Fibroblast of skin of right quadriceps (primary cell): ENCODE measurements at places on chromosomes 7 and 10.

DNA sequence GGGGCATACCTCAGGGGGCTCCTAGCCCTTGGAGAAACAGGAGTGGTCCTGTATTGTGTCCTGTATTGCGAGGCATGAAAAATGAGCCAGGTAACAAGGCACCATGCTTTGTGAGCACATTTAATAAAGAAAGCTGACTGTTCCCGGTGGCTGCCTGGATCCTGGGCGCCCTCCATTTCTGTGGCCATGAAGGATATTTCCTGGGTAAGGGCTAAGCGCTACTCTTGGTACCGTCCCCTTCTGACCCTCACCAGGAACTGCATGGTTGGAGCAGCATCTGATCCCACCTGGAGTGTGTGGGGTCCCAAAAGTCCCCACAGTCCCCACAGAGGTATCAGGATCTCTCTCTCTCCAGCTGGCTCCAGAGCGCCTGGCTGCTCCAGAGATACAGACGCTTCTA is 139.5 kb downstream of the MAPK8 start:
- DNase-seq = no peak

- no peak for DNase-seq
Observed at GRCh38 chr7:130216750-130217149, 9.1 kb downstream of the SSMEM1 start.

DNA sequence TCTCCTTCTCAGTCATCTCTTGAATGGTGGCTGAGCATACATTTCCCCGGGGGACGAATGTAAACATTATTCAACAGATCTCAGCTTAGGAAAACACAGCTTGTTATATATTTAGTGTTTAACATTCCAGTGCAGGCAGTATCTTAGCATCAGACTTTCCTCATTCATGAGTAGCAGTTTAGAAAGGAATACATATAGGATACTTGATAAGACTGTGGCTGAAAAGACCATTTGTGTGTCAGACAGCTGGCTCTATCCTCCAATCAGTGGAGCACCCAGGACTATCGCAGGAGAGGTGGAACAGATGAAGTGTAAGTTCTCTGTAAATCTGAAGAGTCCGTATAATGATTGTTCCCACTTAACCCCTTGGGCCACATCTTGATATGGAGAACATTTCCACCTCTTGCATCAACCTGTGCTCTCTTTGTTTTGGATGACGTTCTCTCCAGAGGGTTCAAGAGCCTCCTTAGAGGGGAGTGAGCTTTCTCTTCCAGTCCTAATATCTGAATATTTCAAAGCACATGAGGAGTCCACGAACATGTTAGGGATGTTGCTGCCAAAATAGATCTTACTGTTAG is 34.0 kb downstream of the ERLIN1 start:
- DNase-seq = no peak

- peak; percentile 13 for DNase-seq
Observed at GRCh38 chr10:21368022-21368582, 157.4 kb downstream of the SKIDA1 start.

DNA sequence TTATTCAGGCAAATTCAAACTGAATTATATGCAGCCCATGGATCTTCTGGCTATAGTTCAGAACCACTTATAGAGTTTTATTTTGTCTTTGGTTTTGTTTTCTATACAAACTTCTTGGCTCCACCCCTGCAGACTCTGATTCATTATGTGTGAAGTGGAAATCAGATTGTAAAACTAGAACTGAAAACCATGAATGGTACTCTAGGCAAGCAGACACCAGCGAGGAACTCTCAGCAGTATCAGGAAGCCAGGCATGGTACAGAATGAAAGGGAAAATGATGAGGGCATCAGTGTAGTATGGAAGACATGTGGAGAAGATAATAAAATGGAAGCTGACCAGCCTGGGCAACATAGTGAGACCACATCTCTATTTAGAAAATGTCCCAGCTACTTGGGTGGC is 1026.9 kb upstream of the C7orf33 start:
- DNase-seq = no peak

DNA sequence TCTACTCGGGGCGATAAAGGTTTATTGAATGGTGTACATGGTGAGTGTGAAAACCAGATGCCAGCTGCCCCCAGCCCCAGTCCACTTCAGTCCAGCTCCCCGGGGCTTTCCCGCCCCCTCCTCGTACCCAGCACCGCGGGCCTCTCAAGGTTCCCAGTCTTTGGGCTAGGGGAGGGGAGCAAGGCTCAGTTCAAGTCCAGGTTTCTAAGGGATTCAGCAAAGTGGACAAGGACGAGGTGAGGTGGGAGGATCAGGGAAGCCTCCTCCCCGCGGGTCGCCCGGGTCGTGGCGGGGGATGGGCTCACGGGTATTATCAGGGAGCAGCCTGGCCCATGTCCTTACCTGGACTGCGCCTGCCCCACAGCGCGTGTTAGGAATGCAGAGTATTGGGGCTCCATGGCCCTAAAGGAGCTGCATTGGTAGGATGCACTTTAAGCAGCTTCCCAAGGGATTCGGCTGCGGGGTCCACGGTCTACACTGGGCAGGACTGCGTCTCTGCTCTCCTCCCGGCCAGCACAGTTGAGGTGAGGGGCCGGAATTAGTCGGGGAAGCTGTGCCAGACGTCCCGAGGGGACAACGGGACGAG is 541 bp upstream of the PFKFB3 start:
- DNase-seq = no peak

- no peak for DNase-seq
Observed at GRCh38 chr7:130150587-130150986, 54.6 kb downstream of the TMEM209 start.

- no peak for DNase-seq
Observed at GRCh38 chr7:155850766-155851678, 38.8 kb upstream of the SHH start.

DNA sequence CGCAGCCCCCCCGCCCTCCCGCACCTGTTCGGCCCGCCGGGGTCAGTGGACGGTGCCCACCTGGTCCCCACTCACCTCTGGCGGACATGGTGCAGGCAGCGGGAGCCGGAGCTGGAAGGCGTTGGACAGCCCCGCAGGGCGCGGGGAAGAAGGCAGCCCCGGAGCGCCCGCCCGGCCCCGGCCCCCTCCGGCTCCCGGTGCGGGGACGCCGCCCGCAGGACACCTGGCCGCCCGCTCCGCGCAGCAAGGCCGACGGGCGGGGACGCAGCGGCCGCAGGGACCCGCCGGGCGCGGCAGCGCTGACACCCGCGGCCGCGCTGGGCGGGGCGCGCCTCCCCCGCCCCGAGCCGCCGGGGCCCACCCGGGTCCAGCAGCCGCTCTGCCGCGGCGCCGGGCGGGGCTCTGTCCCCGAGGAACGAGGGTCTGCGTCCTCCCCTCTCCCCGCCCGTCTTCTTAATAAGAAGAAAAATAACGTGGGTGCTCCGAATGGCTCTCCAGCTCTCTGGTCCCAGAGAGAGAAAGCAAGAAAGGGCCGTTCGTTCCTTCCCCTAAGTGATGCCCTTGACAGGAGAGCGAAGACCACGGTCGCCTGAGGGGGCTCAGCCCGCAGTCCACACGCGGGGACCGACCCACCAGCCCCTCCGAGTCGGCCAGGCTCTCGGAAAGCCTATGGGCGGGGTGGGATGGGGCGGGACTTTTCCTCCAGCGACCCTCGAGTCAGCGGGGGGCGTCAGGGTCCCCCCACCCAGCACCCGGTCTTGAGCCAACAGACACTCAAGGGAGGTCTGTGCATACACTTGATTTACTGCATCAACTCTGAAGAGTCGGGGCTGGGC is 53.4 kb upstream of the FHIP2A start:
- no peak for DNase-seq

DNA sequence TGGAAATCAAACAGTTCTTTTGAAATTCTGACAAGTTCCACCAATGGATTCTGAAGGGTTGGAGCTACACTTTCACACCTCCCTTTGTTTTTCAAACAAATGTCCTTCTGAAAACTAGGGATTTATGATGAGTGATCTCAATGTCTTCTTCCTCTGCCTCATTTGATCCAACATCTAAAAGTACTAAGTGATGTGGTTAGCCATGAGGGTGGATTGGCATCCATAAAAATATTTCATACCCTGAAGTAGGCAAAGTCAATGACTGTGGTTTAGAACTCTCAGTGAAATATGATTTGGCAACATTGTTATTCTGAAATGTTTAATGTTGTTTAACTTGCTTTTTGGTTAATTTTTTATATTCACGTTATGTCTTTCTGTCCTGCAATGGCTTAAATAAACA is 136.9 kb downstream of the MBL2 start:
- no peak for DNase-seq

DNA sequence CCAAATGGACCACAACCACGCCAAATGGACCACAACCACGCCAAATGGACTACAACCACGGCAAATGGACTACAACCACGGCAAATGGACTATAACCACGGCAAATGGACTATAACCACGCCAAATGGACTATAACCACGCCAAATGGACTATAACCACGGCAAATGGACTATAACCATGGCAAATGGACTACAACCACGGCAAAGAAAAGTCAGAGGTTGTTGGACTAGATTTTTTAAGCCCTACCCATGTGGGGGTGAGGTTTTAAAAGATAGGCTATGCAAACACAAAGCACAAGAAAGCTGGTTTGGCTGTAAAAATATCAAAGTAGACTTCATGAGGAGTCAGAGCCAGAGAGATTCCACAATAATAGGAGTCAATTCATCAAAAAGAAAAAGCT is 55.8 kb downstream of the NCAPG2 start:
- no peak for DNase-seq

DNA sequence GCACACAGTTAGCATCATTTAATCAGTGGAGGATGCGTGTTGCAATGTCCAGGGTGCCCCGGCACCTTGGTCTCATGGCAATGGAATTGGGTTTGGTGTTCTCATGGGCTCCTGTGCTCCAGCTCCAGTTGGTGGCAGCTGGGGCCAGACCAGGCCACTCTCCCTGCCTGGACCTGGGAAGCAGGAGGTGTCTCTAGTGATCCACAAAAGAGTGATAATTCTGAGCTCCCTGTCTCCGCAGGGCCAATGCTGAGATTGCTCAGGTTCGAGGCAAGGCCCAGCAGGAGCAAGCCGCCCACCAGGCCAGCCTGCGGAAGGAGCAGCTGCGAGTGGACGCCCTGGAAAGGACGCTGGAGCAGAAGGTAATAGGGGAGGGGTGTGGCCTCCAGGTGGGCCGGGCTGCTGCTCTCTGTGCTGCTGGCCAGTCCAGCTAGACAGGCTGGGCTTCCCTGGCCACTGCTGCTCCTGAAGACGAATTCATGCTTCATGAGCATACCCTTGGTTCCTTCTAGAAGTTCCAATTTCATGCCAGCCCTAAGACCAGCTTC is 21.7 kb upstream of the BTBD16 start:
- DNase-seq = no peak

DNA sequence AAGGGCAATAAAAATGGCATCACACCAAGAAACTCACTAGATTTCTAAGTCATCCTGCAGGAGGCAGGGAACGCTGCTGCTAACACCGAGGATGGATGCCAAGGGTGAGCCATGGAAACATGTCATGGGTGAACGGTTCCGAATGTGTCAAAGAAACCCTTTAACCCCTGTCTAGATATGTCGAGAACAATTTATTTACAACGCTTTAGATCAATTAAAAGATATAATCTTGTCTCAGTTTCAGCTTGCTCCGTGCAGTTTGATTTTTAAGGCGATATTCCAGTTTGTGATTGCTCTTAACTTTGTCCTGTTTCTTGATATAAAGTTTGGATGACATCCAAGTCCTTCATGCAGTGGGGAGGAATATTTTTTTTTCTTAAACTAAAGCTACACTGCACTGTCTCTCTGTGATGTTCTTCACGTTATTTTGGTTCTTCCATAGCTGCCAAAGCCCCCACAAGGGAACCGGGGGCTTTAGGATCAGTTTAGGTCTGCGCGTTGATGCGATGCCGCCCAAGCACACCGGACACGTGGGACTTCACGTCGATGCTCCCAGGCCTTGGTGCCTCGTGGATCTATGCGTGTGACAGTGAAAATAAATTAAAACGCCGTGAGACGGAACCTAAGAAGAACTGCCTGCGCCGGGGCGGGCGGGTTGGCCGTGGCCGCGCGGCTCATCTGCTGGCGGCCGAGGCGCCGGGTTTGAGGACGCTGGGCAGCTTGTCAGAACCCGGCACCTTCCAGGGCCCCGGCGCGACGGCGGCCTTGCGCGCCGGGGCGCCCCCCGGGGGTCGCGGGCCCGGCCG is 220.3 kb downstream of the PHTF2 start:
- DNase-seq = peak; percentile 35

GRCh38 chr7:131051304-131051703 is 276.4 kb upstream of the MKLN1 start:
- no peak for DNase-seq

DNA sequence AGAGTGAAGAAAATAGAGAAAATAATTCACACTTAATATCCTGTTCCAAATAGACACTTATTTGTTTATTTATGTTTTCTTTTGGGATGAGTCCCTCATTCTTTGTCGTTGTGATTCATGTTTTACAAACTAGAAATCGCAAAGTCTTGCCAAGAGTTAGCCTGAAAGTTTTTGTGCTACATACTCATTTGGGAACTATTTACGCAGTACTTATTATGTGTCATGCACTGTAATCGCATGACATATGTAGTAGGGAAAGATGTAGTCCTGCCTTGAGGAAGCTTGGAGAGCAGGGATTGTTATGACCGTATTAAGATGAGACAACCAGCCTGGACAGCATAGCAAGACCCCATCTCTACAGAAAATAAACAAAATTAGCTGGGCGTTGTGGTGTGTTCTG is 189.3 kb downstream of the ABCA13 start:
- DNase-seq = no peak

GRCh38 chr7:44678101-44678470 is 70.6 kb upstream of the ZMIZ2 start:
- DNase-seq = peak; percentile 42

DNA sequence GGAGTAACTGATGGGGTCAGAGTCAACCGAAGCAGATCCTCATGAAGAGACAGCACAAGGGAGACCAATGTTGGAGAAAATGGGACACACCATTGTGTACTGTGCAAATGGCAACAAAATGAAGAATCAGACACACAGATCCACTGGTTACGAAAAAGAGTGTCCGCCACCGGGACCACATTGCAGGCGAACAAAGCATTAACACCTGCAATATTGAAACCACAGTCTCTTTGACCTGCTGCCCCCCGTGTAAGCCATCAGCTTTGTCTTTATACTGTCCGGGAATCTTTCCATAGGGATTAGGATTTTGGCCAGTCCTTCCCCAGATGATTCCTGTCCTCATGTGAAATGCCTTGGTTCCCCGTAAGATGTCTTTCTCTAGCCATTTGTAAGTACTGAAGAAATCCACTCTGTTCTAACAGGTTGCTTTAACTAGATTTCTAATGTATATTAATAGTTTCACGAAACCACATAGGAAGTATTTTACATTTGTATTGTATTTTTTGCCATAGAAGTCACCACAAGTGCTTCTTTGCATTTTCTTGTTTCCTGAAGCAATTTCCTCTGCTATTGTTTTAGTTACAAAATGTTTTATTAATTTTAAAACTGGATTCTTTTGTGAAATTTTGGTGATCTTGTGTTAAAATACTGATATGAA is 140.8 kb upstream of the NFE2L3 start:
- DNase-seq = no peak

- no peak for DNase-seq
Observed at GRCh38 chr10:106537866-106538265, 626.6 kb downstream of the SORCS1 start.

DNA sequence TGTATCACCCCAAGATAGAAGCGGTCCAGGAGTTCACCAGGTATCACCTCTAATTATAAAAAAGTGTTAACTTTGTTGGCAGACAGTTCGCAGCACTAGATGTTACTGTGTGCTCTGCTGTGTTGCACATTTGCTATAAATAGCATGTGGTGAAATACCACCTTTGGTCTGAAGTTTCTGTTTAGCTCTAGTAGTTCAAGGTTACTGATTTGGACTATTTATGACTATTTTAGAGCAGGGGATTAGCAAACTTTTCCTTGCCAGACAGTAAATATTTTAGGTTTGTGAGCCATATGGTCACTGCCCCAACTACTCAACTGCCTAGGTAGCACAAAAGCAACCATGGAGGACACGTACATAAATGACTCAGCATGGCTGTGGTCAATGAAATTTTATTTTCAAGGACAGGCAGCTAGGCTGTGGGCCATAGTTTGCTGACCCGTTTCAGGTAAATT is 16.5 kb downstream of the DENND10 start:
- DNase-seq = peak; percentile 45
